ENCODE measurements at places on chromosomes 5 and 9.

GRCh38 chr5:149453618-149454415 is 74.7 kb upstream of the IL17B start:
- no peak for DNase-seq

GRCh38 chr5:141532726-141533125 is 43.8 kb downstream of the PCDHGC5 start:
- DNase-seq, result no peak

- no peak for DNase-seq
These were observed 7.6 kb downstream of the TTC16 start for GRCh38 chr9:127723444-127723843.

- no peak for DNase-seq
These were observed 109.4 kb upstream of the LMX1B start for GRCh38 chr9:126504086-126504976.

- peak; percentile 91 for DNase-seq
These were observed 54.1 kb downstream of the DUSP1 start for GRCh38 chr5:172716796-172717313.

DNA sequence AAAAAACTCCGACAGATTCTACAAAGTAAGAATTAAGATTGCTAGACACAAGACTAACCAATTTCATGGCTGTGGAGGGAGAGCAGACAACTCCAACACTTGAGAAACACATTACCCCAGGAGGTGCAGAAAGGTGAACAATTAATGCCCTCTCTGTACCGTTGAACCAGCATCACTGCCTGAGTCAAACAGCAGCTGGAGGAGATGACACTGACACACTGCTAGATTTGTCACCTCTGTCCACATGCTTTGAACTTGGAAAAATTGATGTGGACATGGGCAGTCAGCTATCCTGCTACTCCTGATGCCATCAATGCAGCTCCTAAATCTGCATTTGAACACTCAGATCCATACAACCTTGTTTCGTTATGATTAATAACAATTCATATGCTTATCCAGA is 51.7 kb downstream of the GPBP1 start:
- no peak for DNase-seq

DNA sequence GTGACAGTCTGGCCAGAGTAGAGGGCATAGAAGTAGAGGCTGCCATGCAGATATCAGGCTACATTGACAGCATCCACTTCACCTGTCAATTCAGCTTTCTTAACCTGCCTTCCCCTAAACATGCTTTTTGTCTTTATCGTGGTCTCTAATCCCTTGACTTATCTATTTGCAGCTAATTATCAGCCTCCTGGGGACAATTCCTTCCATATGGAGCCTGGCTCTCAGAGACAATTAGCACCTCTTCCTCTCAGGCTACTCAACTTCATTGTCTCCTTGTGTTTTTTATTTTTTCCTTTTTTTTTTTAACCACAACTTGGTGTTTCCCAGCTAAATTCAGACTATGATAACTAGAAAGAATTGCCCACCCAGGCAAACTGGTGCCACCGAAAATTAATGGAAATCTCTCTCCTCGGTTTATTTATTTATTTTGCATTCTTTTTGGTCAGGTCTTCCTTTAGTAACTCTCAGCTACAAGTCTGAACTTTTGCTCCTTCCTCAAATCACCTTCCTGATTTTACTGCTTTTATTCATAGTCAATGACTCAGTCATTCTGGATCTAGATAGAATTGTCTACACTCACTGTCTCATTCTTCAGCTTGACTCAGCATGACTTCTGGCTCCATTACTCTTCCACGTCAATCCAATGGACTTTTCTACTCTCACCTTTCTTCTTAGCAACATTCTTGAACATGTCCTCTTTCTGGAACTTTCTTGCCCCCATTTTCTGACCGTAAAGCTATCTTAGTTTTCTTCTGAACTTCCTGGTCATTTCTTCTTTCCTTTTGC is 63.0 kb upstream of the BASP1 start:
- no peak for DNase-seq

- DNase-seq, result no peak
These were observed 212.5 kb downstream of the DAB2IP start for GRCh38 chr9:121863955-121864354.

GRCh38 chr9:73753171-73753570 is 601.5 kb downstream of the ANXA1 start:
- no peak for DNase-seq

DNA sequence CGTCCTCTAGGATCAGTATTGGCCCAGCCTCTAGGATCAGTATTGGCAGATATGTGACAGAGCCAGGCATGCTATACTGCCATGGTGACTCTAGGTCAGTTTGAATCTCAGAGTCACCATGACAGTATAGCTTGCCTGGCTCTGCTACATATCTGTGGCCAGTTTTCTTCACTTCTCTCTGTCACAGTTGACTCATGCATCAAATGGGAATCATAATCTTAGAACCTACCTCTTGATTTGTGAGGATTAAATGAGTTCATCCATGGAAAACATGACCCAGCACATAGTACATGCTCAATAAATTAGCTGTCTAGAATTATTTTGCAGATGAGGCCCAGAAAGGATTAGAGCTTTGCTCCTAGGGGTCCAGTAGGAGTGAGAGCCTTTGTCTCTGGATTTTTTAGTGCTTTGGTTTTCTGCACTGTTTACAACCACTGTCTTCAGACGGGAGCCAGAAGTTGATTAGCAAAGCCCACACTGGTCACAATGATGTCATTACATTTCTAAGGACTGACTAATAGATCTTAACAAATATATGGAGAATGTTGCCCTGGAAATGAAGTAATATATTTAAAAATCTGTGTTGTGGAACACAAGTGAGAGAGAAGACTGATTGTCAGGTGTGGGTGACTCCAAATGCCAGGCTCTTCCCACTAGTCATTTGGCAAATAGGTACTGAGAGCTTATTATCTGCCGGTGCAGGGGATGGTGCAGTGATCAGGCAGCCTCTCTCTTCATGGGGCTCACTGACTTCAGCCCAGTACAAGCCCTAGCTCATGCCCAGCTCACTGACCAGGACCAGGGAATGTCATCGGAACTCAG is 76.0 kb downstream of the COL15A1 start:
- no peak for DNase-seq

- DNase-seq, result peak; percentile 93
These were observed 746 bp downstream of the CAST start for GRCh38 chr5:96662725-96663518.

- DNase-seq, result no peak
These were observed 83.8 kb downstream of the DAB2IP start for GRCh38 chr9:121735065-121735792.

- no peak for DNase-seq
These were observed 481.7 kb upstream of the PAPPA start for GRCh38 chr9:115671963-115672305.

DNA sequence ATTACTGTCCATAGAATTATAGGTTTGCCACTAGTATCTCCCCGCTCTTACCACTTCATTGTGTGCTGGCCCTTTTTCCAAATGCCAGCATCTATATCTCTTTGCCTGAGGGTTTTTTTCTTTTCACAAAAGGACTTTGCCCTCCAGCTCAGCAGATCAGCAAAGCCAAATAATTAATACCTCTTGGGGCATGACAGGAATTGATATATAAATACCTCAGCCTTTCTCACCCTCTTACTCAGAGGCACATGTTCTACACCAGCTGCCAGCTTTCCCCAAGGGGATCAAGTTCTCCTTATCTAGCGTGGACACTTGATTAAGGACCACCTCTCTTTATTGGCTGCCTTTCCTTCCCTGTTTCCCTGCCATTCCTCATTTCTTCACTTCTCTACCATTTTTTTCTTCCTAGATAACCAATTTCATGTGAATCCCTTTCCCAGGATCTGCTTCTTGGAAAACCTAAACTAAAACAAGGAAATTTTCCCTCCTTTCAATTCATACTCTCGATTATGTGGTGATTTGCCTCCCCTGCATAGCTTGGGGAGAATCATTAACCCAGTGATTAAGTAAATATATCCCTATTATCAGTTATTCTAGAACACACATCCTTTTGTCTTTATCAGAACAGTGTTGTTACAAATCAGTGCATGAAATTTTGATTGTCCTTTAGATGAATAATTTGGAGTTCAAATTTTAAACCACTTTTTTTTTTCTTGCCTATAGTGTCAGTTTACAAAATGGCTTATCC is 6.9 kb upstream of the NUDT12 start:
- no peak for DNase-seq

- no peak for DNase-seq
These were observed 1.3 kb downstream of the HMGXB3 start for GRCh38 chr5:150001660-150002486.

GRCh38 chr5:1252681-1253080 is 27.5 kb downstream of the SLC6A18 start:
- DNase-seq, result no peak

GRCh38 chr5:38753776-38754175 is 92.0 kb upstream of the OSMR start:
- DNase-seq, result no peak

DNA sequence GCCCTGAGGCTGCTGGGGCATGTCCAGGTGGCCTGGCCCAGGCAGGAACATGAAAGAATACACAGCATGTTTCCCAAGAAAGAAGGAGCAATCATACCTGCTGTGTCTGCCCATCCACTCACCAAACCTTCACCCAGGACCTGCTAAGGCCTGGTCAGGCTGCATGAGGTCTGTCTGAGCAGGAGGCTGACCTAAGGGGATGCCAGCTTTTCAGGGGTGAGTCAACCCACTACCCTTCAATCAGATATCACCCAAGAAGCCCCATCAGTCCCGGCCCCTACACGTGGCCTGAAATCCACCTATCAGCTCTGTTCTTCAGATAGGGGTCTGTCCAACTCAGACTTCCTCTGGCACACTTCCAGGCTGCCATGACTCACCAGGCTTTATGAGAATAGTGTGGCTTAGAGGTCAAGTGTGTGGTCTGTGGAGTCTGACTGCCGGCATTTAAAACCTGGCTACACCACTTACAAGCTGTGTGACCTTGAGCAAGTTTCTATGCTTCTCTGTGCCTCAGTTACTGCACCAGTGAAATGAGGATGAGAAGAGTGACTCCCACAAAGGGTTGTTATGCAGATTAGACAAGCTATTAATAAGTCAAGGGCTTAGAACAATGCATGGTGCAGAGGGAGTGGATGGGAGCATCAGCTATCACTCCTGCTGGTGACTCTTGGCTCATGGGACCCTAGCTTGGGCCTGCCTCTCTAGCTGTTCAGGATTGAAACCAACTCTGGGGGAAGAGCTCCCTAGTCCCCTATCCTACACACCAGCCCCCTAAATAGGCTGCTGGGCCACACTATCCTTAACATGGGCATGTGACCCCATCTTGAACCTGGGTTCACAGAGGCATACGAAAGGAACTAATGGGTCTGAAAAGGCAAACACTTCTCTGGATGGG is 130.3 kb downstream of the PAX5 start:
- peak; percentile 40 for DNase-seq

GRCh38 chr9:98494852-98495251 is 213.9 kb downstream of the GABBR2 start:
- DNase-seq, result no peak

GRCh38 chr5:65822710-65823109 is 100.7 kb downstream of the NLN start:
- DNase-seq, result no peak

DNA sequence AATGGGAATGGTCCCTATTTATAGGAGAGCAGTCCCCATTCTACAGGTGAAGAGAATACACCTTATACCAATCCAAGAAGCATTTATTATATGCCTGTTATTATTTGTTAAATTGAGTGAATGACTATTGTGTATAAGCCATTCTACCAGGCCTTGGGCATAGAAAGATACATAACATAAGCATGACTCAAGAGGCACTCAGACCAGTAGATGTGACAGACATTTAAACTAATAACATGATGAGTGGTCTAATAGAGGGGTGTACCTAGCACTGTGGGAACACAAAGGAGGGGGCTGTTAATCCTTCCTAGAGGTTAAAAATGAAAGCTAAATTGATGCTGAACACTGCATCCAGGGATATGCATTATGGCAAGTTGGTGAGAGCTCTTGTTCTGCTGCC is 145.0 kb upstream of the TNC start:
- DNase-seq, result no peak

DNA sequence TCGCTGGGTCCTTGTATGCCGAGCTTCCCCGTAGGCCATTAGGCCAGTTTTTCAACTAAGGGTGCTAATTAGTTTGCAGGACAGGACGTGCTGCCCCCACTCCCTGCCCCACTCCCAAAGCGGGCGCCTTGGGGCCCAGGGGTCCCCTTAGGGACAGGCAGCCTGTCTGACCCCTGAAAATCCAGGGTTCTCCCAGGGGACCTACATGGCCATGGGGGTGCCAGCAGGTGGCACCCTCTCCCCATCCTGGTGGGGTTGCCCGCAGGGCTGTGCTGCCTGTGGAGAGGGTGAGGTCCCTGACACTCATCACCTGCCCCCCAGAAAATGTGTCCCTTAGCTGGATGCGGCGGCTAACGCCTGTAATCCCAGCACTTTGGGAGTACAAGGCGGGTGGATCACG is 8.5 kb upstream of the CCDC187 start:
- peak; percentile 64 for DNase-seq
